Activated T-helper 17 cell treated with anti-CD3 and anti-CD28 coated beads, Interleukin-2, amount 50 U/mL, for 72 hours (primary cell): ENCODE measurements at places on chromosomes 7 and 10.
A peak's percentile ranks its signal among the peaks of the same experiment; 100 is the strongest.

DNA sequence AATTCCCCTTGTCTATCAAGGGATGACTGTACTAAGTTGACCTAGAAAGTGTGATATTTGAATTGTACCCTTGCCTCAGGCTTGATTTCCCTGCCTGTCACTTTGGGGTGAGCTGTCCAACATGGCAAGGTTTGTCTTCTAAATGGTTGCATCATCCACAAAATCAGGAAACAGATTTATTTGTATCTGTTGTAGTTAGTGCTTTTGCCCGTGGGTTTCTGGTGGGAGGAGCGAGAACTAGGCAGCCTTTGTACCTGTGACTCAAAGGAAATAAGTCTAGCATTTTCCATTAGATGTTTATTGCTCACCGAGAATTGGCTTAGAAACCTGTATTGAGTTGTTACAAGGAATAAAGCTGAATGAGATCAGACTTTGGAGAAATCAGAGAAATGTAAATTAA lies 650.8 kb downstream of the LRMDA start:
- no peak for ATAC-seq

DNA sequence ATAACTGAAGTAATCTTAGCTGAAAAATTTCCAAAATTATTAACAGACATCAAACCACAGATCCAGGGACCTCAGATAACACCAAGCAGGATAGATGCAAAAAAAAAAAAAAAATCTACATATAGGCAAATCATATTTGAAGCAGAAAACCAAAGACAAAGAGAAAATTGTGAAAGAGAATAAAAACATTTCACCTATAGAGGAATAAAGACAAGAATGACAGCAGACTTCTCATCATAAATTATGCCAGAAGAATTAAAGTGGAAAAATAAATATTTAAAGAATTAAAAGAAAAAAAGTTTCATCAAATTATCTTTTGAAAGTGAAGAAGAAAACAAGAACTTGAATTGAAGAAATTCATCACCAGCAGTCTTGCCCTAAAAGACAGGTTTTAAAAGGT lies 467.5 kb downstream of the GPAM start:
- no peak for ATAC-seq

DNA sequence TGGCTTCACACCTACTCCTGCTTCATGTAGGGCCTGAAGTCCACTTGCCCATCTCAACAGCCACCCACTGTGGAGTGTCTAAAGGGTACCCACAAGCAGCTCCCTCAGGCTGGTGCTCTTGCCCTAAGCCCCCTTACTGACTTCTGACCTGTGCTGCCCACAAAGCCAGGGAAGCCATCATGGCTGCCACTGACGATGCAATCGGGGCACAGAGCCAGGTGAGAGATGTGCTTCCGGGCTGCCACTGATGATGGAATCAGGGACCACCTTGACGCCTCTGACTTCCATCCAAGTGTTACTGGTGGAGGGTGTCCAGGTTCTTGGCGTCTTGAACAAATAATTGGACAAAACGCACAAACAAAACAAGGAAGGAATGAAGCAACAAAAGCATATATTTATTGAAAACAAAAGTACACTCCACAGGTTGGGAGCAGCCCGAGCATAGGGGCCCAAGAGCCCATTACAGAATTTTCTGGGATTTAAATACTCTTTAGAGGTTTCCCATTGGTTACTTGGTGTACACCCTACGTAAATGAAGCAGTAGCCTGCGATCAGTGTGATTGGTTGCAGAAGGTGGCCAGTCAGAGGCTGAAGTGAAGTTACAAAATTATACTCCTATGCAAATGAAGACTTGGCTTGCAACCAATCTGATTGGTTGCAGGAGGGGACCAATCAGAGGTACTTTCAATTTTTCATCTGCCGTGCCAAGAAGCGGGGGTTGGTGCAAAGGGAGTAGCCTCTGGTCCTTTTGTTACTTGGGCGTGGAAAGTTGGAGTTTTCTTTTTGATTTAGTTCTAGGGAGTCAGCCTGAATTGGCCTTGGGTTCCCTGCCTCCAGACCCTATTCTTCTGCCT lies 4.5 kb downstream of the CPA2 start:
- ATAC-seq = no peak

DNA sequence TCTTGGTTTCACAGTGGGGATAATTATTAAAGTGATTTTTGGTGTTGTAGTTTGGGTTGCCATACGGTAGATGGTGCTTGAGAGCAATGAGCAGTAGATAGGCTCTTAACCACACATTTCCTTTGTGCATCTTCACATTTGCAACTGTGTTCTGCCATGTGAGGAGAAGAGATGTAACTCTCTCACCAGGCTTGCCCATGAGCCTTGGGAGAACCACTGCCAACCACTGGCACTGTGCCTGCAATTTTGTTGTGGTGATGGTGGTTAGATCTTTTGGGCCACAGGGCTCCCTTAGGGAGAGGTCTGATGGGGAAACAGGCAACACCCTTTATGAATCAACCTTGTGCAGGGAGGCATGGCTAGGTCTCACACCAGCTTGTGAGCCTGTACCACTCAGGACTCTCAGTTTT lies 204.3 kb downstream of the CCDC7 start:
- ATAC-seq = peak; percentile 26

DNA sequence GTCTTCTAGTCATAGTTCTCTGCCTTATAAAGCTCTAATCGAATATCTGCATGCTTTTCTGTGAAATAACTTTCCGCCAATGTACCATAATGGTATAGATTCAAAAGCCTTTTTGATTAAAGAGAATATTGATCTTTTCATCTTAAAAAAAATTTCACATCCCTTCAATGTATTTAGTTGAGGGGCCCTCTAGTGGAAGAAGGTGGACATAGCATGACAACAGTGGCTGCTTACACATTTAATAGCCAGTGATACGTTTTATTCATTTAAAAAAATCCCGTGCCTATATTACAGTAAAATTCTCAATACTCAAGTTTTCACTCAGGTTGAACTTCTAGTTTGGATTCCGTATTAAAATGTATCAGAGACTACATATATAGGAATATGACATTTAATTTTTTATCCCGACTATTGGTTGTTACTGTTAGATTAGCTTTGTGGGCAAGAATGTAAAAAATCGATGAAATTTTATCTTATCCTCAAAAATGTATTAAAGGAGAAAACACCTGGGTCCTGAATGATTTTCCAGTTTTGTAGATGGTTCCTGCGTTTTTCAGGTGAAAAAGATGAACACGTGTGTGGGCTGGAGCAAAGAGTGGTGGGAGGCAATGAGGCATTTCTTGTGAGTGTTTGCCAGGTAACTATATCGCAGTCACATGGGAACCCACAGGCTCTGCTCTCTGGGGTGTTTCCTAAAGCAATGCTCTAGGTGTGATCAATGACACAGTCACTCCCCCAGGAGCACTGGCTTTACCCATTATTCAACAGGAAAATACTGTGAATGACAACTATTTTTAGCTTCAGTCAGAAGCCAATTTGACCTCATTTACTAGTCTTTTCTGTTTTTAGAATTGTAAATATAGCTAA lies 24.1 kb upstream of the PNLIP start:
- ATAC-seq = no peak

- peak; percentile 85 for ATAC-seq
Measured at GRCh38 chr7:5296611-5297226, 14.0 kb downstream of the SLC29A4 start.

DNA sequence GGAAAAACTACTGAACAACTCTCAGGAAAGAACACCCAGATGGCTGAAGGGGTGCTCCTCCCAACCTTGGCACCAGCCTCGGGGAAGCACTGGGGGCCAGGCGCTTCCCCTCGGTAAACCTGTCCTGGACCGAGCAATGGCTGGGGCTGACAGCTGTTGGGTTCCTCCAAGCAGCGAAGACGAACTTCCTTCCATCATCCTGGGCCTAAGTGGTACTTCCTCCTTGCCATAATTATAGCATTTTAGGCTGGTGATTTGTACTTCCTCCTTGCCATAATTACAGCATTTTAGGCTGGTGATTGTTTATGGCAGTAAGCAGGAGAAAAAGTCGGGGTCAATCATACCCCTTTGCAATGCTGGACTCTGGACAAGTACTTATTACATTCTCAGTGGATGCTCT lies 69.3 kb downstream of the MYOF start:
- ATAC-seq = peak; percentile 7

DNA sequence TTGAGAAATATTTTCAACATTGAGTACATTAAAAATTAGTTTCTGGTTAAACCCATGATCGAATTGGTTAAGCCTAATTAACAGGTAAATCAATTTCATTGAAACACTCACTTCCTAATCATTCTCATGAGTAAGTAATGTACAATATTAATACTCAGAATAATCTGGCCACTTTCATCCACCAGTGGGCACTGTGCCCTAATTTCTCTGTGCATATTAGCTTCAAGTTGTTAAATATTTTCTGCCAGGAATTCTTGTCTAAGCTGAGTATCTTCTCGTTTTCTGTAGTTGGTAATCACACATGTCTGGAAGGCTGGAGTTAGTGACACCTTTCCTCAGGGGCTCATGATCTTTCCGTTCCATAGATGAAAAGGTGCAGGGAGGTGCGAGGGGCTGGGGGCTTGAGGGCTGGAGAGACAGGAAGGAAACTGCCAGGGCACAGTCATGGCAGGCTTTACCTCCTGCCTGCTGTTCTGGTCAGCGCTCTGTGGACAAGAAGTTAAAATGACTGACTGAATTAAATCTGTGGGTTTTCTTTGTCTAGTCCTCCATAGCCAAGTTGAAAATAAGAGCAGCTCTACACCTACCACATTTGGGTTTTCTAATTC lies 71.9 kb downstream of the WIPF3 start:
- ATAC-seq = no peak

- no peak for ATAC-seq
Measured at GRCh38 chr10:35508647-35509046, 96.5 kb upstream of the GJD4 start.

GRCh38 chr7:118311121-118311836 lies 86.8 kb downstream of the ANKRD7 start:
- peak; percentile 42 for ATAC-seq

DNA sequence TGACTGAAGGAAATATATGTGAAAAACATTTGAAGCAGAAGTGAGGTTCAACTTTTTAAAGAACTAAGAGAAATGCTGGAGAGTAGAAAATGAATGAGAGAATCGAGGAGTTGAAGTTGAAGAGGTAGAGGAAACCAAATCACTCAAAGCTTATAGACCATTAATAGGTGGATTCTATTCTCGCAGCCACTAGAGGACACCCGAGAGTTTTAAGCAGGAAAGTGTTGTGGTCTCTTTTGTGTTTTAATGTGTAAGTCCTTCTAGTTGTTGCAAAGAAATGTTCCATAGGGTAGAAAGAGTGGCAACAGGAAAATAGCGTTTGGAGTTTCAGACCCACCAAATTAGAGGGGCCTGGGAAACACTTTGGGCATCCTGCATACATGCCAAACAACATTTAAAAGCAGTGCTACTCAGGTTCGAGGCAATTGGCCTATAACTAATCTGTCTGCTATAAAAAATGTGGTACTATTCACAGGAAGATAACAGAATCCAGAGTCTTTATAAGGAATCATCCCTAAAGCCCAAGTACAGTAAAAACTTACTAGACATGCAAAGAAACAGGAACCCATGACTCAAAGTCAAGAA lies 75.3 kb upstream of the TAS2R16 start:
- ATAC-seq = no peak

GRCh38 chr10:20670579-20670978 lies 226.5 kb downstream of the NEBL start:
- ATAC-seq = no peak

GRCh38 chr10:60816628-60817397 lies 38.5 kb downstream of the CDK1 start:
- ATAC-seq = peak; percentile 77

DNA sequence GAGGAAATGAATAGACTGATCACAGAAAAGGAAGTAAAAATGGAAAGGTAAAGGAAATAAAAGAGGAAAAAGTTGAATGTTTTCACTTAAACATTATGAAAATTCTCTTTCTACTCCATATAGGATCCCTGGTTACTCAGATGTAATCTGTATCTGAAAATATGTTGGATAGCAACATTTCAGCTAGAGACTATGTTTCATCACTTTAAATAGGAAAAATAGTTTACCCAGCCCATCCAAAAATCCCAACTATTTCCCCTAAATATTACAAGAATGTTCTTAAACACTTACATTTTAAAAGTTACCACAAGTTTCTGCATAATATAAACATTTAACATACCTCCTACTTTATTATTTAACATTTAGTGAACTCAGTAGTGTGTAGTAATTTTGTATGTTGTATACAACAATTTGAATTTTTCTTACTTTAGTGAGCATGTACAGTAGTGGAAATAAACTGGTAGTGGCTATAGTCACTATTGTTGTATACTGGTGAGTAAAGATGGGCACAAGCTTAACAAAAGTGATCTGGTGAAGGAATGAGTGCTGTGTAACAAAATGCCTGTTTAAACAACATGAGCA lies 27.1 kb downstream of the SLF2 start:
- no peak for ATAC-seq

- no peak for ATAC-seq
Measured at GRCh38 chr10:77554996-77555397, 82.6 kb downstream of the KCNMA1 start.

DNA sequence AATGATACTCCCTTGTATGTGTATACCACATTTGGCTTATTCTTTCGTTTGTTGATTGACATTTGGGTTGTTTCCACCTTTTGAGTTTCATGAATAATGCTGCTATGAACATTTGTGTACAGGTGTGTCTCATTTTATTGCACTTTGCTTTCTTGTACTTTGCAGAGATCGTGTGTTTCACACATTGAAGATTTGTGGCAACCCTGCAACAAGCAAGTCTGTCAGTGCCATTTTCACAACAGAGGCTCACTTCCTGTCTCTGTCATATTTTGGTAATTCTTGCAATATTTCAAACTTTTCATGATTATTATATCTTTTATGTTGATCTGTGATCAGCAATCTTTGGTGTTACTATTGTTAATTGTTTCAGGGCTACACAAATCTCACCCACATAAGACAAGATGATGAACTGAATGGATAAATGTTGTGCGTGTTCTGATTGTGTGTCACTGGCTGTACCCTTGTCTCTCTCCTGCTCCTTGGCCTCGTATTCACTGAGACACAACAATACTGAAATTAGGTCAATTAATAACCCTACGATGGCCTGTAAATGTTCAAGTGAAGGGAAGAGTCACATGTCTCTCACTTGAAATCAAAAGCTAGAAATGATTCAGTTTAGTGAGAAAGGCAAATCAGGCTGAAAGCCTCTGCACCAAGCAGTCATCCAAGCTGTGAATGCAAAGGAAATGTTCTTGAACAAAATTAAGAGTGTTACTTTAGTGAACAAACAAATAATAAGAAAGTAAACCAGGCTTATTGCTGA lies 133.6 kb upstream of the JCAD start:
- no peak for ATAC-seq

- ATAC-seq = no peak
Measured at GRCh38 chr7:151242159-151243044, 6.1 kb downstream of the SMARCD3 start.

GRCh38 chr7:91357379-91357778 lies 93.1 kb downstream of the FZD1 start:
- ATAC-seq = no peak

DNA sequence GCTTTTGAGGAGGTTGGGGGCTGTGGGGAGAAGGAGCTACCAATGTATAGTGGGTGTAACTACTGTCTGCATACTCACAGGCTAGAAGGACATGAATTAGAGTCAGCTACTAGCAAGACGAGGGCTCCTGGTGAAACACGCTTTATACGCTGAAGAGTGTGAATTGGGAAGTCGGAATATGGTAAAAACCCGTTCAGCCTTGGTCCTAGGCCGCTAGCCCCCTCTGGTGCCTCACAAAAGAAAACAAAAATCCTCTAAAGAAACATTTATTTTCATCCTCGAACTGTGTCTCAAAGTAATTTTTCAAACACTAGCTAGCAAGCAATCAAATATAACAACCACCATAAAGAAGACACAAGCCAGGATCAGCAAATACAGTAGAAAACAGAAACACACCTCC lies 338.1 kb upstream of the SEMA3C start:
- ATAC-seq = no peak
